H4 (cell line): ENCODE measurements at places on chromosomes 11 and 22. TPM values are rescaled to one million over a fixed set of nuclear protein-coding genes. Genes with fewer than 3 reads are reported as not detected.

Gene SLC22A6
- not detected in 2 replicates for total RNA-seq

Gene RBMXL2
- not detected in 2 replicates for total RNA-seq

Gene CARD10
- 2.8 and 3.9 TPM in 2 replicates for total RNA-seq

Gene IGLL5
- not detected in 2 replicates for total RNA-seq

Gene APOL4
- 2.7 and 3.6 TPM in 2 replicates for total RNA-seq

Gene SCGB1A1
- not detected in 2 replicates for total RNA-seq

Gene MS4A15
- not detected in 2 replicates for total RNA-seq

Gene OR5P2
- total RNA-seq: not detected in 2 replicates

Gene SCN2B
- not detected in 2 replicates for total RNA-seq

Gene FAM180B
- total RNA-seq: not detected in 2 replicates

Gene ZFTA
- 5.6 and 6.3 TPM in 2 replicates for total RNA-seq

Gene GAL3ST3
- total RNA-seq: not detected in 2 replicates

Gene C11orf42
- not detected in 2 replicates for total RNA-seq
